ENCODE measurements at places on chromosomes 16 and 17.

- no peak for DNase-seq
Measured at GRCh38 chr16:51286272-51286671, 135.2 kb upstream of the SALL1 start.

GRCh38 chr17:78736526-78737079, 45.5 kb downstream of the CYTH1 start:
- no peak for DNase-seq

DNA sequence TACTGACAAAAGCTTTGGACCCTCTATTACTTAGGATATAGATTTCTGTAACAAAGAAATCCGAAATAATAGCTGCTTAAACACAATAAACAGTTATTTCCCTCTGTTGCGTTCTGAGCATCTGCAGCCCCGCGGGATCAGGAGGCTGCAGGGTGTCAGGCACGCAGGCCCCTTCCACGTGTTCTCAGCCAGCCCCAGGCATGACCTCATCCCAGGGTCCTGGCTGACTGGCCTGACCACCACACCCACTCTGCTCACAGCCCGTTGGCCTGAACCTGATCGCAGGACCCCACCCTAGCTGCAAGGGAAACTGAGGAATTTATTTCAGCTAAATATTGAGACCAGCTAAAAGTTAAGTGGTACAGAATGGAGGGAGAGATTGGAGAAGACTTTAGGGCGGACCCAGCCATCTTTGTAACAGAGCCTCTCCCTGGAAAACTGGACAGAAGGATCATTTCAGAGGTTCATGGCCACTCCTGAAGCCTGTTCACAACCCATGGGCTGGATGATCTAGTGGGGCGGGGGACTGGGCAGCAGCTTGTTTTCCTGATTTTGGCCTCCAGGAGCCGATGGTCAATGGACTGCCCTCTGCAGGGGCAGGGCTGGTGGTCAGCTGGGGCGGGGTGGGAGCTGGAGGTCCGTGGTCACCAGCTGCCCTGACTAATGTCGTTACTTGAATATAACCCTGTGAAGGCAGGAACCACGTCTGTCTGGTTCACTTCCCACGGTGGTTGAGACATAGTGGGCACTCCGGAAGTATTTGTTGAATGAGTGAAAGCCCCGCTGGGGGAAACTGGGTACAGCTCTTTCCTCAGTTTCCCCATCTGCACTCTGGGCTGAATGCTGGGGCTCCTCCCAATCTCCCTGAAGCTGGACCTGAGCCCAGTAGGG, 10.9 kb downstream of the CETP start:
- no peak for DNase-seq

DNA sequence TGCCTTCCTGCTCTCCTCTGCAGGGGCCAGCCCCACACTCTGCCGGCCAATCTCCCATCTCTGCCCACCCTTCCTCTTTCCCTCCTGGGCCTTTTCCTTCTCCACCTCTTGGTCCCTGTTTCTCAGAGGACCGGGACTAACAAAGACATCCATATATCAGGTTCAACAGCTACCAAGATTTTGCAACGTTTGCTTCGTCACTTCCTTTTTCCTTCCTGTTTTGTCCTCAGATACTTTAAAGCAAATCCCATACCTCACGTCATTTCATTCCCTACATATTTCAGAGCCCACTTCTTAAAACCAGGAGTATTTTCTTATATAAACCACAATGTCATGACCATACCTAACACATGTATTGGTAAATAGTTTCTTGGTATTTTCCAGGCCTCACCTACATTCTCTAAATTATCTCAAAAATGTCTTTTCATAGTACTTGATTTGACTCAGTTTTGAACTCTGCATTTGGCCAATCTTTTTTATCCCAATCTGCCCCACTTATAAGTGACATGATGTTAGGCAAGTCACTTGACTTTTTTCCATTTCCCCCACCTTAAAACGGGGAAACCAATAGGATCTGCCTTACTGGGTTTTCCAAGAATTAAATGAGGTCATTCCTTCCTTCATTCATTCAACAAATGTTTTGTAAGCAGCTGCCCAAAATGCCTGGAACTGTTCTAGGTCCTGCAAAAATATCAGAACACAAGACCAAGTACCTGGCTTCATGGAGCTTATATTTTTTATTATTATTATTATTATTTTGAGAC, 7.2 kb upstream of the USP10 start:
- no peak for DNase-seq

GRCh38 chr17:75824666-75825065, 19.5 kb downstream of the UNC13D start:
- no peak for DNase-seq

GRCh38 chr16:89589241-89589926, 13.8 kb downstream of the CPNE7 start:
- DNase-seq: no peak

DNA sequence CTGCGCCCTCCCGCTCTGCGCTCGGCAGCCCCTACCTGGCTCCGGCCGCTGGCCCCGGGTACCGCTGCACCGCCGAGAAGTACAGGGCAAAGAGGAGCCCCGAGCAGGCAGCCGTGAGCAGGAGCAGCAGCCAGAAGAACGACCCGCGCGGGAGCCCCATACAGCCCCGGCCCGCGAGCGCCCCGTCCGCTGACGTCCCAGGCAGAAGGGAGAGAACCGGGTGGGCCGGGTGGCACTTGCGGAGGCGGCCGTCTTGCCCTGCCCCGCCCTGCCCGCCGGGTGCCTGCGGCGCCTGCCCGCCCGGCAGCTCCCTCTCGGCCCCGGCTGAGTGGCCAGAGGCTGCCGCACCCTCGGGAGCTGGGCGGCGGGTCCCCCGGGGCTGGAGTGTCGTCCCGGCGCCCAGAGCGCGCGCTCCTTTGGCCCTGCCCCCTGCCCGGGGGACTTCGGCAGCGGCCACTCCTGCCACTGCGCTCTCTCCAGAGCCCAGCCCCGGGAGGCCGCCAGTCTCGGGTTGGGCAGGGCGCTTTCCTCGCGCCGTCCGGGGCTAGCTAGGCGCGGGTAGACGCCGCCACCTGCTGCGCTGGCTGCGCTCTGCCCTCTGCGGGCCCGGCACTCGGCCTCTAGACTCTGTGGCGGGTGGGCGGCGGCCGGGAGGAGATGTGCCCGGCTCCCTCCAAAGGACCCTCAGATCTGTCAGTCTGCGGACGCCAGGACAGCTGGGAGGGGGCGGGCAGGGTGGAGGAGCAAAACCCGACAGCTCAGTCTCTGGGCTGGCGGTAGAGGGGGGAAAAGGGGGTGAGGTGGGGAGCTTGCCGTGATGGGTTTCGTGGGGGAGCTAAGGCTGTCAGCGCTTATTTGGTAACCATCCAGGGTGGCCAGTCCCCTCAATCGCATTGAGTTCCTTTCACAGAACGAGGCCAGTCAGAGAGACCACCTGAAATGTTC, at the start of gene ST6GALNAC2:
Gene ST6GALNAC2 (minus strand): TSS at position 212 of the 945 bp plus-strand sequence. CDS start 52 bp downstream, at position 160.
- peak; percentile 56 for DNase-seq

- peak; percentile 26 for DNase-seq
Measured at GRCh38 chr17:62188713-62189112, 123.6 kb upstream of the MED13 start.

DNA sequence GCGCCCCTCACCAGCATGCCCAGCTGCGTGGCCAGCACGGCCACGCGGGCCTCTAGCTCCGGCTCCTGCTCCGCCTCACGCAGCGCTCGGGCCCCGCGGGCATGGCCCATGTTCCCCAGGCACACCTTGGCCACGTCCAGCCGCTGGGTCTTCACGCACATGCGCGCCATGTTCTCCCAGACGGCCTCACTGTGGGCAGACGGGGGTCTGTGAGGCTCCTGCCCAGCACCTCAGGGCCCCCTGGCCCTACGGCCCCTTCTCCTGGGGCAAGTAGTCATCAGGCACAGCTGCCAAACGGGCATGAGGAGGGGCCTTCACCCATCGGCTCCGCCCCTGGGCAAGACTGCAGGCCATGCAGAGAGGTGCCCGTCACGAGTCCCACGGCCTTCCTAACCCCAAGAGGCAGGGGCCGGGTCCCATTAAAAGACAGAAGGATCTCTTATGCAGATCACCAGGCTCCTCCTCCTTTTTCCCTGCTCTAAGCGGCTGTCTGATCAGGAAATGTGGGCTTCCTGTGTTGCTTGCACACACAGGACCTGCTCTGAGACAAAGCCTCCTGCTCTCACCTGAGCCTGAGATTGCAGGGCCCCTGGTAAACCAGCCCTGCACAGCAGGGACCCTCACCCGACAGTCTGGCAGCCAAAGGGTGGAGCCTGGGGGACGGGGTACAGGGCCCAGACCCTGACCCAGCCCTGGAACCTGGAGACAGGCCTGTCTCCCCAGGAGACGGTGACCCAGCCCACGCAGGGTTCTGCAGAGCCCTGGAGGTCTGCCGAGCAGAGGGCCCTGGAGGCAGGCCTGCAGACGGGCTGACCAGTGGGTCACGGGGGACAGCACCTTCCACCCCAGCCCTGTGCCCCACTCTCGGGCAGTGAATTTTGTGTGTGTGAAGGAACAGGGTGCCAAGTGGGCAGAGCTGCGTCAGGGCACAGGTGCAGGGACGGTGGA, 6.6 kb upstream of the TMEM204 start:
- DNase-seq: no peak
